ENCODE measurements at places on chromosomes 1 and 21. TPM values are rescaled to one million over a fixed set of nuclear protein-coding genes. Genes with fewer than 3 reads are reported as not detected.

The SPRR2G gene
- not detected for total RNA-seq

The KCNT2 gene
- total RNA-seq = 20.1 TPM

The LRRC38 gene
- 2.4 TPM for total RNA-seq

The VANGL1 gene
- total RNA-seq = 4.6 TPM

The FCER1A gene
- not detected for total RNA-seq

The SELP gene
- 0.27 TPM for total RNA-seq

The ARHGEF10L gene
- total RNA-seq = 33.8 TPM

The MTARC1 gene
- 11.3 TPM for total RNA-seq

The SASS6 gene
- total RNA-seq = 5.4 TPM

The KCNQ4 gene
- total RNA-seq = 2.0 TPM

The ASCL5 gene
- total RNA-seq = not detected

The CFHR3 gene
- not detected for total RNA-seq

The IFT25 gene
- total RNA-seq = 42.2 TPM

The FCAMR gene
- total RNA-seq = not detected

The SV2A gene
- total RNA-seq = 63.2 TPM

The PYHIN1 gene
- not detected for total RNA-seq

The CD5L gene
- total RNA-seq = 0.27 TPM

The ETV3L gene
- not detected for total RNA-seq

The MATN1 gene
- total RNA-seq = 0.36 TPM

The SLC25A24 gene
- total RNA-seq = 36.3 TPM

The ECM1 gene
- total RNA-seq = 1.9 TPM

The CBS gene
- total RNA-seq = 60.3 TPM

The VWA5B1 gene
- 2.2 TPM for total RNA-seq

The GMEB1 gene
- total RNA-seq = 10.6 TPM

The TMPRSS3 gene
- total RNA-seq = 0.09 TPM

The GJC2 gene
- 0.73 TPM for total RNA-seq

The TPTE gene
- total RNA-seq = not detected

The KRTAP13-3 gene
- not detected for total RNA-seq

The EFNA1 gene
- 6.9 TPM for total RNA-seq

The RRP1B gene
- total RNA-seq = 18.7 TPM

The LRRC3 gene
- total RNA-seq = 6.4 TPM

The PDE4B gene
- total RNA-seq = 122 TPM

The BSND gene
- 0.09 TPM for total RNA-seq

The SPRR5 gene
- total RNA-seq = not detected

The LRRC53 gene
- 0.27 TPM for total RNA-seq

The IL20 gene
- total RNA-seq = not detected

The NKAIN1 gene
- total RNA-seq = 30.8 TPM

The NCAM2 gene
- 62.0 TPM for total RNA-seq

The ACKR1 gene
- total RNA-seq = 4.2 TPM

The CD48 gene
- 0.45 TPM for total RNA-seq

The SYCP1 gene
- not detected for total RNA-seq

The ARID1A gene
- total RNA-seq = 39.1 TPM

The NLRP3 gene
- total RNA-seq = 0.73 TPM

The GLIS1 gene
- 0.27 TPM for total RNA-seq

The ADAM30 gene
- total RNA-seq = not detected

The S100A7A gene
- not detected for total RNA-seq

The AKR7A3 gene
- total RNA-seq = 2.1 TPM

The AK5 gene
- 29.9 TPM for total RNA-seq

The UBL4B gene
- total RNA-seq = not detected

Data from cerebellum (tissue), 4 donors.